Esophagus muscularis mucosa (tissue), 4 donors: ENCODE measurements at places on chromosomes 1 and 21. TPM values are rescaled to one million over a fixed set of nuclear protein-coding genes. Genes with fewer than 3 reads are reported as not detected.

- DNase-seq: peak; percentile 92
Observed at GRCh38 chr1:153386500-153386901, 4.4 kb downstream of the S100A8 start.

DNA sequence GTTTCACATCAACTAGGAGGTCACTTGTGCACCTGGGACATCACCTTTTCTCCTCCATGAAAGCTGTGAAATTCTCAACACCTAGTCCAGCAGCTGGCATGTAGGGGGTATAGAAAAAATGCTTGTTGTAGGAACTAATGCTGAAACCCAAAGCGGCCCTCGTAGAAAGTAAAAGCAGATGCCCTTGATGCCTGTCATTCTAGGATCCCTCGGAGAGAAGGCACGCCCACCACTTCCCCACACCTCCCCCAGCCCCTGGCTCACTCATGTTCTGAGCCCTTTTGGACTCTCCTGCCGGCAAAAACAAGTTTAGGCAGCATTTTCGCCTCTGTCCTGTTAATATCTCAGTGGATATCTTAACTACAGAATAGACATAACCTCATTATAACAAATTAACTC is 36.5 kb downstream of the RIPK4 start:
- DNase-seq: no peak

GRCh38 chr1:116737020-116737854 is 17.0 kb upstream of the CD2 start:
- no peak for DNase-seq

GRCh38 chr1:101732261-101732660 is 264.5 kb downstream of the OLFM3 start:
- no peak for DNase-seq

- DNase-seq: peak; percentile 89
Observed at GRCh38 chr1:56844545-56845136, 10.0 kb upstream of the C8A start.

GRCh38 chr1:95309031-95309471 is 75.0 kb downstream of the RWDD3 start:
- no peak for DNase-seq

DNA sequence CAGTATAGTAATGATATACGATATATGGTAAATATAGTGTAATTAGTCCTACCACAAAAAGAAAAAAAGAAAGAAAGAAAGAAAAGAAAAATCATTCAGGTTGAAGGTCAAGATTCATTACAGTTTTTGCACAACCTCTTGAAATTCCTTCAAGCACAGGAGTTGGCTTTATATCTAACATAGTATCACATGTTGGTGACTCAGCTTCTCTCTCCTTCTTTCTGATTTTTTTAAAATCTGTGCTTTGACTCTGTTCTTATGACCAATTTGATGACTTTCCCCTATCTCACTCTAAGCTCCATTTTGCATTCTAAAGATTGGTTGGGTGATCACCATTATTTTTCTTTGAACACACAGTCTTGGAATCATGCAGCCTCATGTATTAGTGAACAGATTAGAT is 148.2 kb upstream of the COL11A1 start:
- no peak for DNase-seq

GRCh38 chr1:59666106-59666505 is 148.6 kb upstream of the HOOK1 start:
- no peak for DNase-seq

DNA sequence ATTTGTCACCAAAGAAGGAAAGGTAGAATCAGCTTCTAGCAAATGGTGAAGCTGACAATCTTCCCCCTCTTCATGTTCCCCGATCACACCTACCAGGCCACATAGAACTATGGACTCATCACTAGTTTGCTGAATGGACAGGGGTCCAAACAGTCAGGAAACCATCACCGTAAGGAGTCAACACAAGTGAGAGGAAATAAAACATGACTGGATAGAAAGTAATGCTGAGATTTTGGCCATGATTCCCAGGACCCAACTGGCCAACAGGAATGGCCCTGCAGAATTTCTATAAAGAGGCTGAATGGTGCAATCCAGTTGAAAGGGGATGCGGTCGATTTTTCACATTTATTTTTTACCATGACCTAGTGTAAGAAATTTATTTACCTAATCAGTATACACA is 10.7 kb downstream of the DDAH1 start:
- DNase-seq: peak; percentile 75

GRCh38 chr1:22509815-22510214 is 53.5 kb upstream of the EPHA8 start:
- DNase-seq: no peak

DNA sequence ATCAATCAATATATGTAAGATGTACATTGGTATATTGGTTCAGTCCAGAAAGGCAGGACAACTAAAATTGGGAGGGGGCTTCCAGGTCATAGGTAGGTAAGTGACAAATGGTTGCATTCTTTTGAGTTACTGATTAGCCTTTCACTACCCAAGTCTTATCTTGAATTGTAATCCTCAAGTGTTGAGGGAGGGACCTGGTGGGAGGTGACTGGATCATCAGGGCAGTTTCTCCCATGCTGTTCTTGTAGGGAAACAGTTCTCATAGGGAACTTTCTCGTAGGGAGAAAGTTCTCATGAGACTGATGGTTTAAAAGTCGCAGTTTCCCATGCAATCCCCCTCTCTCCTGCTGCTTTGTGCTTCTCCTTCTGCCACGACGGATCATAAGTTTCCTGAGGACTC is 809.2 kb downstream of the KCNT2 start:
- DNase-seq: no peak

GRCh38 chr21:15004721-15005370 is 60.0 kb downstream of the NRIP1 start:
- DNase-seq: no peak

- DNase-seq: peak; percentile 80
Observed at GRCh38 chr1:109668123-109668775, 392 bp downstream of the GSTM2 start.

DNA sequence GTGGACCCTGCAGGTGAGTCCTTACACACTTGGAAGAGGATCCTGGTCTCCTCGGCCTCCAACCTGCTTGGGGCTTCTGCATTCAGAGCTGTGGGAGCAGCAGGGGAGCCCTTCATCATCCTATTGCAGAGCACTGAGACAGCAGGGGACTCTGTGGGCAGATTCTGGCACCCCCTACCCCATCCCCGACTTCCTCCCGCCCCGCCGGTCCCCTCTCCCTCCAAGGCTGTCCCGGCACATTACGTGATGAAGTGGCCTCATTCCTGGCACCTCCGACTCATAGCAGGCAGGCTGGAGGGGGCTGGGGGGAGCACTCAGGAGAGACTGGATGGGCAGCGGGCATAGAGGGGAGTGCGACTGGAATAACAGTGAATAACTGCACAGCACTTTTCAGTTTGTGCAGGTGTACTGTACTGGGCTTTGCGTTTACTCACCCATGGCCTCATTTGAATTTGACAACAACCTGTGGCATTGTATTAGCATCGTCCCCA is 394.1 kb downstream of the MATN1 start:
- DNase-seq: no peak

DNA sequence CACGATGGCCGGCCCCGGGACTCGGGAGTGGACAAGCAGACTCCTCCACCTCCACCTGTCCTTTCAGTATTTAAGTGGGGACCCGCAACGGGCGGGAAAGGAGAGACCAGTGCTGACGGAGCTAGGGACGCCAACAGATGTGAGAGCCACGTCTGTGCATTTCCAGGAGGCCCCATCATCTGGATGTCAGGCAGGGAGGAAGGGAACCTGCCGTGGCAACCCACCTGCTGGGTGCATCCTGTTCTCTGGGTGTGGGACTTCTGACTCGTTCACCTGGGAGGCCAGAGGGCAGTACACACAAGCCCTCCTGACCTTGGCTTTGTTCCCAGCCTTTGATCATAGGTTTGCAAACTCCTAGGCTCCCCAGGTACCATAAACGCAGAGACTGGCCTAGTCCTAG is 5.6 kb upstream of the PCBP3 start:
- DNase-seq: no peak

- DNase-seq: peak; percentile 74
Observed at GRCh38 chr1:59687081-59687480, 127.7 kb upstream of the HOOK1 start.

DNA sequence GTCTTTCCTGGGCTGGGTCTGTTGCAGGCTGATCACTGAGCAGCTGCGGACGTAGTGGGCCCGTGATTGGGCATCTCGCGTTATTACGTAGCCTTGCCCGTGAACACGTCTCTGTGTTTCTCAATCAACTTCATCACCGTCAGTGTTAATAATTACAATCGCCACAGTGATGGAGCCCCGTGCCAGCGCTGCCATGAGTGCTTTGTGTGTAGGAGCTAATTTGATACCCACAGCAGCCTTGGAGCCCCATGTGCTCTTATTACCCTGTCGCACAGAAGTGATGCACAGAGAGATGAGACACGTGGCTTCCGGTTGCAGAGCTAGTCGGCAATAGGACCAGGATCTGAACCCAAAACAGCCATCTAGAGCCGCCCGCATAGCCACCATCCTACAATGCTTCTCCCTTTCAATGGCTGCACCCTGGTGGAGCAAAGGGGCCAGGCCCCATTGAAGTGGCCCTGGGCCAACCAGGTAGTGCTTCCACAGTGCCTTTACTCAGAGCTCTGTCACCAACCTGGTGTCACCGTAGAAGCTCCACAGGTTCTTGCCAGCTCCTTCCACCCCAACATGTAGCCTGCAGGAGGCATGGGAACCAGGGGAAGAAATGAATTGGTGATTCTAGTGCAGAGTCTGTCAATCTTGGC is 398.5 kb upstream of the VAMP3 start:
- no peak for DNase-seq

GRCh38 chr1:231918239-231919015 is 291.8 kb downstream of the DISC1 start:
- DNase-seq: no peak

GRCh38 chr1:32247452-32247851 is 430 bp downstream of the FAM167B start:
- no peak for DNase-seq

DNA sequence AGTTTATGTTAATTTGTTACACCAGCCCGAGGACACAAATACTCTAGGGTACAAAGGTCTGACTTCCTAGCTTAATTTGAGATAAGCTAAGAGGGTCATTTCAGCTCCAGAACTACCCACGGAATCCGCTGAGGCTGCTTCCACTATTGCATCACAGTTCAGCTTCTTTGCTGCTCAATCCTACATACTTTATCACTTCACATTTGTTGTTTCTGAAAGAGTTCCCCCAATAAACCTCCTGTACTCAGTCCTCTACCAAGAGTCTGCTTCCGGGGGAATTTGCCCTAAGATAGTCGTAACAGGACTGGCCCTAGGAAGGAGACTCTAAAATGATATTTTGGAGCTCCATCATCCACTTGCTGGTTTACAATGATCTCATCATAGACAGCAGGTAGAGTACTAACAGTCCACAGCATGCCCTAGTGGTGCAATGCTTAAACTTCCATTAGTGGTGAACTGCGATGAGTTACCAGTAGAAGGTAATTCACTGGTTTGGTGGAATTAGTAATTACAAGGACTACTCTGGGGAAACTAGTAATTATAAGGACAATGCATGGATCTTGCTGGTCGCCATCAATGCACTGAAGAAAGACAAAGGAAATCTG is 229.3 kb downstream of the USH2A start:
- DNase-seq: no peak

- no peak for DNase-seq
Observed at GRCh38 chr1:88935522-88936222, 44.3 kb upstream of the GTF2B start.

DNA sequence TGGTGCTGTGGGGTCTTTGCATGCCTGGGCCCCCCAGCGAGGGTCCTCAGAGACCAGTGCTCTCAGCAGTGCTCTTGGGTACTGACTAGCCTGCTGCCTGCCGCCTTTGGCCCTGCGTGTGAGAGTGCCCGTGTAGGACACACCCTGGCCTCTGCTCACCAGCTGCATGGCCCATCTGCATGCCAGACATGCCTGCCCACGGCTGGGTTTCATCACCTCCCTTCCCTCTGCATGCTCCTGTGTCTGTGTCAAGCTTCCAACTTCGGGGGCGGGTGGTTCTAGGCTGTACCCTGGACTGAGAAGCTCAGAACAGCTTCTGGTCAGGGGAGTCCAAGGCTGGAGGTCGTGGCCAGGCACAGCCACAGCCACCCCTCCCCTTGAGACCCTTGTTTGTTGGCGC is 56.9 kb downstream of the PTPRF start:
- DNase-seq: no peak

DNA sequence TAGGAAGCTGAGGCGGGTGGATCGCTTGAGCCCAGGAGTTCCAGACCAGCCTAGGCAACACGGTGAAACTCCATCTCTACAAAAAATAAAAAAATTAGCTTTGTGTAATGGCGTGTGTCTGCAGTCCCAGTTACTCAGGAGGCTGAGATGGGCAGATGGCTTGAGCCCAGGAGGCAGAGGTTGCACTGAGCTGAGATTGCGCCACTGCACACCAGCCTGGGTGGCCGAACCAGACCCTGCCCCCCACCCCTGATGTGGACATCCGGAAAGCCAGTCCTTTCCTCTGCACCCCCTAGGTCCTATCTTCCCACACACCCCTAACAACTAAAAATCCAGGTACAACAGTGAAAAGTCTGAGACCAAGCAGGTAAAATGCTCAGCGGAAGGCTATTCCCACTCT is 71.9 kb downstream of the PLD5 start:
- peak; percentile 72 for DNase-seq

DNA sequence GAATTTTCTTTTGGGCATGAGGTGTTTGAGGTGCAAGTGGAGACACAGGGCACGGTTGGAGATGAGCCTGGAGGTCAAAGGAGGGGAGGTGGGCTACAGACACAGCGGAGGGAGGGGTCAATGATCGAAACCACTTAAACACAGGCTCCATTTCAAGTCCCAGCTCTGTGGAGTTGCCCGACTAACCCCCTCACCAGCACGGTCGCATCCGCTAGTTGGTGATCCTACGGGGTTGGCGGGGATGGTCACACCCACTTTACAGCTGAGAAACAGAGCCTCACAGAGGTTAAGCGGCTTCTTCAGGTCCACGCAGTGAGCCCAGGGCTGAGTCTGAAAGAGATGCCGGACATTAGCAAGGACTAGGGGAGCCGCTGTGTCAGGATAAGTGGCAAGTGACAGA is 60.1 kb upstream of the RUNX3 start:
- no peak for DNase-seq

DNA sequence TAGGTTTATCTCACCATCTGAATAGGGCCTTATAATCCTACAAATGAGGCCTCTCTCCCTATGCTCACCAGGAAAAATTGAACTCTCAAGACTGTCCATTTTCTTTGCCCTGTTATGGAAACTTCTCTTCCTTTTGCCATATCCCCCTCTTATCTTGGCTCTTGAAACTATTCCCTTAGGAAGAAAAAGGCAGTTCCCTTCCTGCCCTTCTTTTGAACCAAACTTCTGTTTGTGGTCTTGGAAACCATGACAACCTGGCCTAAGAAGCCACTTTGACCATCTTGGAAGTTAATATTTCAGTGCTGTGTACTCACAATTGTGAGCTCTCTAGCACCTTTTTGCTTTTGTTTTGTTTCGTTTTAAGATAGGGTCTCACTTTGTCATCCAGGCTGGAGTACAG is 40.0 kb downstream of the ATP2B4 start:
- DNase-seq: no peak

GRCh38 chr1:23923592-23924499 is 10.7 kb upstream of the CNR2 start:
- DNase-seq: no peak

- no peak for DNase-seq
Observed at GRCh38 chr1:4655674-4656532, 1.5 kb downstream of the AJAP1 start.

GRCh38 chr1:211734359-211734758 is 58.9 kb upstream of the NEK2 start:
- DNase-seq: no peak

GUCA2B gene
- total RNA-seq: not detected

HFM1 gene
- total RNA-seq: 1.6 TPM

GFI1 gene
- 0.32 TPM for total RNA-seq

NGF gene
- total RNA-seq: 4.5 TPM

PYGO2 gene
- total RNA-seq: 35.0 TPM

RIPK4 gene
- 1.7 TPM for total RNA-seq

FCMR gene
- total RNA-seq: not detected

KLF17 gene
- total RNA-seq: 0.78 TPM
